LNCaP clone FGC (cell line): ENCODE measurements at places on chromosomes 16 and 17.

- DNase-seq, result no peak
Measured at GRCh38 chr16:1763521-1764511, 7.5 kb downstream of the NME3 start.

DNA sequence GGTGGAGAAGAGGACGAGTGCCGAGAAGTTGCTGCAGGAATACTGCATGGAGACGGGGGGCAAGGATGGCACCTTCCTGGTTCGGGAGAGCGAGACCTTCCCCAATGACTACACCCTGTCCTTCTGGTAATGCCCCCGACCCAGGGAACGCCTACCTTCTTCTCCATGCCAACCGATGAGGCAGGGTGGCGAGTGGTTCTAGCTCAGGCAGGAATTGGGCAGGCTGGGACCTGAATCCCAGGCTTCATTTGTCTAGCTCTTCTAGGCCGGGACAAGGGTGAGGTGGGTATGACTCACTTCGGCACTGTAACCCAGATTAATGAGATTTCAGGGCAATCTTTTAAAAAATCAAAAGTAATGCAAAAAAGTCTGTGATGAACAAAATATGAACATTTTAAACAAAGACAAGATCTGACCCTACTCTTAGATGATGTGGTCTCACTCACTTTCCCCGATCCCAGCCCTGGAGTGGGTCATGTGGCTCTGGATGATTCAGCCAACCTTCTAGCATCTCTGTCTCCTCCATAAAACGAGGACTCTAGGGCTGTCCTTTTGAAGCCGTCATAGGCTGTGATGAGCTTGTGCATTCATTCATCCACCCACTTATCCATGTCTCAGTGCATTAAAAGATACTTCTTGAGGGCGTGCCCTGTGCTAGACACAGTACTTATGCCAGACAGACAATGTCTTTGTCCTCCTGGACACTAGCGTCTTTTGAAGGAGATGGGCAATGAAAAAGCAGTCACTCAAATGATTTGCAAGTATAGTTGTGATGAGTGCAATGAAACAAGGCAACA lies 102.6 kb downstream of the SDR42E1 start:
- DNase-seq, result no peak

- no peak for DNase-seq
Measured at GRCh38 chr16:16059895-16060590, 110.6 kb downstream of the ABCC1 start.

GRCh38 chr17:7079581-7080455 lies at the start of gene CLEC10A:
Gene CLEC10A, minus strand, starts transcription at chr17:7080251. Its CDS starts 1,439 bp downstream, at chr17:7078812.
- DNase-seq, result no peak

GRCh38 chr17:76120658-76121008 lies 17.0 kb upstream of the EXOC7 start:
- no peak for DNase-seq

GRCh38 chr16:58013201-58013956 lies 12.2 kb downstream of the USB1 start:
- no peak for DNase-seq

GRCh38 chr16:85608515-85608885 lies 4.6 kb upstream of the GSE1 start:
- no peak for DNase-seq

GRCh38 chr17:78272181-78272913 lies 40.9 kb downstream of the TMEM235 start:
- DNase-seq, result no peak

DNA sequence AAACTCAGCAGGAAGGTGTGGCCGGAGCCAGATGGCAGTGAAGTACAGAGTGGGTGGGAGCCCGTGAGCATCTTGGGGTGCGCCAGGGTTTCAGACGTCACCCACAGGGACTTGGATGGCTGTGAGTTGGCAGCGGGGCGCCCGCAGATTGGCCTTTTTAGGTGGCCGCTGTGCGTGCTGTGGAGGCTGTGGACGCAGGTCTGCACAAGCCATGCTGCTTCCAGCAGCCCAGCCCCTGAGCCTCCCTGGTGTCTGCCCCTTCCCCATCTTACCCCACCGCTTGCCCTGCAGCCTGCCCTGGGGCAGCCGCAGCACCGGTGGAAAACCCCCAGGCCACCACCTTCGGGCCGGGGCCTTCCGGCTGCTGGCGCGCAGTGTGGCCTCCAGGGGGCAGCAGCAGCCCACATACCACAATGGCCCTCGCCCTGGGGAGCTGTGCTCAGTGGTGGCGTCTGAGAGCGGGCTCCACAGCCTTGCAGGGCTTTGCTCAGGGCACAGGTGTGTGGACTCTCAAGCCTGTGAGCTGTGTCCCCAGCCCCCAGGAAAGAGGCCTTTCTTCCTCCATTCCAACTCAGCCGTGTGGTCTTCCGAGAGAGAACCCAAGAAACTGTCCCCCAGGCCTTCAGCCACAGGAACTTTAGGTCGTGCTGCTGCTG lies 11.8 kb downstream of the ENDOV start:
- peak; percentile 4 for DNase-seq

DNA sequence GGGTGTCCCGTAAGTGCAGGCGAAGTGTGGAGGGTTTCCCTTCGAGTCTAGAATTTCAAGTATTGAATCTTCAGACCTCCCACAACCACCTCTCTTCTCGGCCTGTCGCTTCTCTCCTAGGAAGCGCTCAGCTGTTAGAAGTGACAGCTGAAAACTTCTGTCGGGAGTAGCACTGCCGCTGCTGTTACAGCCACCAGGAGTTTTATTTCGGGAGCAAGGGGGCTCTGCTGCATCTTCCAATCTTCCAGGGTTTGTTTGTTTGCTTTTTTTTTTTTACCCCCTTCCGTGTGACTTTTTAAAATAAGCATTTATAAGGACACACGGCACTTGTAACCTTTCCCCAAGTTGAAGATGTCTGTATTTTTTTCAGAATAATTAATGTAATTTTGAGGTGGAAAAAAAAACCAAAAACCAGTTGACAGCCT lies 767 bp downstream of the RPS6KB1 start:
- DNase-seq, result no peak

GRCh38 chr16:81786321-81786720 lies 7.2 kb downstream of the PLCG2 start:
- DNase-seq, result no peak

GRCh38 chr17:49217651-49218413 lies 7.3 kb downstream of the ABI3 start:
- no peak for DNase-seq

DNA sequence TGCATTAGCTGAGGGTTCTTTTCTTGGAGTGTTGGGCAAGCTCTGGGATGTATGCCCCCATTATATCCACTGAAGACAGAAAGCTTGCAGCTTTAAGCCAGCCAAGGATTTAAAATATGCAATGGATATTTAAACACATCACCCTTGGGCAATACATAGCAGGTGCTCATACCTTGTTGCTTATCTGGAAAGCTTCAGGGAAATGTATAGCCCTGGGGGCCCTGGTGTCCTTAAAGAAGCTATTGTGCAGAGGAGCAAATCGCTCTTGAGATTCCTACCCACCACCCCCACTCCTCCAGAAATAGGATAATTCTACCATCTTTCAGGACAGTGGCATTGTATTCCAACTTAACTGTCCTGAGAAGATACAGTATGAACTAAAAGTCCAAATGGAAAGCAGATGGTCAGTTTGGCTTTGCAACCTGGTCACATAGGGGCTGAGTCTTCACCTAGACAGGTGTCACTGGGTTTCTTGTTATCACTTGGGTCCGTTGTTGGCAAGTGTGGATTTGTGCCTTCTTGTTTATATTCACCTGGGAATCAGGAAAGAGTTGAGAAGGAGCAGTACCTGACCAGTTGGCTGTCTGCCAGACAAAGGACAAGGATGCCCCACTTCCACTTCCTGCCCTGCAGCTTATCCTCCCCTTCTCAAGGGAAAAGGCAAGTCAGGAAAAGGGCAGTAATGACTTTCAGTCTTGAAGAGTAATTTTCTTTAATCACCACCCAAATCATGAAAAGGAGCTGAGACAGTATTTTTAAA lies 3.4 kb downstream of the ANKRD40CL start:
- DNase-seq, result peak; percentile 96

DNA sequence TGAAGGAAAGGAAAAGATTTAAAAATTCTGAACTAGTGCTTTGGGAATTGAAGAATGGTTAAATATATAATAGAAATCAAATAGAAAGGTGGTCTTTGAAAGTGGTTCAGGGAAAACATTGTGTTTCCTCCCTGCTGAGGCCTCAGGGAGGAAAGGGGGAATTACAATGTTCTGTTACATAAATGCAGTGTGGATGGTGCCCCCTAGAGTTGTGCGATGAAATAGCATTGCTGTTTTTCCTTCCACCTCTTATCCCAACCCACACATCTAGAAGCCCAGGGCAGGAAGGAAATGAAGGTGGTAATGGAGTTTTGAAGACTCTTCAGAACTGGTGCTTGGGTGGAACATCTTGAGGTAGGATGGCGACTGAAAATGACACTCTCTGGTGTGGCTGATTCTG lies 6.4 kb upstream of the TOX3 start:
- no peak for DNase-seq

GRCh38 chr16:78271981-78272380 lies 172.5 kb downstream of the WWOX start:
- no peak for DNase-seq

DNA sequence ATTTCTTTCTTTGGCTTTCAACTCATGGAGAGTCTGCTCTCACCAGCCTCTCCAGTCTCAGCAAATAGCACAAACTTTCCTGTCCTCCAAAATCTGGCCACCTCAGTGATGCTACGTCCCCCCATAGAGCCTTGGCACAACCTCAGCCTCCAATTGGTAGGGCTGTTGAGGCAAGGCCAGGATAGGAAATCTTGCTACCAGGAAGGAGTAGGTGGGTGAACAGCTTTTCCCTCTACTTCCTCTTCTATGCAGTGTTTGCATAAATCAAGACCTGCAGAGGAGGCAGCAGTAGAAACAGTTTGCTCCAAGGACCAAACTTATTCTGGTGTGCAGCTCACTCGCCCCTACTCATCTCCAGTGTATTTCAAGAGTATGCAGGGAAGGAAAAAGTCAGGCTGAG lies 701 bp upstream of the DPEP2 start:
- DNase-seq, result no peak

- no peak for DNase-seq
Measured at GRCh38 chr17:54948380-54948779, 20.1 kb downstream of the COX11 start.

- no peak for DNase-seq
Measured at GRCh38 chr17:29179232-29180033, 765 bp downstream of the MYO18A start.

GRCh38 chr16:79191933-79192332 lies 408.6 kb downstream of the MAF start:
- no peak for DNase-seq

DNA sequence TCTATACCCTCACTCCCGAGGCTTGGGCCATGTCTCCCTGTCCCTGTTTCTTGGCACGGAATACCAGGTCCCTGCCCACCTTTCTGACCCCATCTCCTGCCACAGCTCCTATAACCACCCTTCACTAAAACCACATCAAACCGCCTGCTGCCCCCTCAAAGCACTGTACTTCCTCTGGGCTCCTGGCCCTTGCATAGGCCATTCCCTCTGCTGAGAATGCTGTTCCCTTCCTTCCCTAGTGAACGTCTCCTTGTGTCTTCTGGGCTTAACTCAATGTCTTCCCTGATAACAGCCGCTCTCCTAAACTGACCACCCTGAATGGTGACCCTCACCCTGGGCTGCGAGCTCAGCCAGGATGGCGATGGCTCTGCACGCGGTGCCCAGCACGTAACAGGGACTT lies 10.7 kb downstream of the AANAT start:
- no peak for DNase-seq

- no peak for DNase-seq
Measured at GRCh38 chr16:77469634-77470033, 34.8 kb upstream of the ADAMTS18 start.

DNA sequence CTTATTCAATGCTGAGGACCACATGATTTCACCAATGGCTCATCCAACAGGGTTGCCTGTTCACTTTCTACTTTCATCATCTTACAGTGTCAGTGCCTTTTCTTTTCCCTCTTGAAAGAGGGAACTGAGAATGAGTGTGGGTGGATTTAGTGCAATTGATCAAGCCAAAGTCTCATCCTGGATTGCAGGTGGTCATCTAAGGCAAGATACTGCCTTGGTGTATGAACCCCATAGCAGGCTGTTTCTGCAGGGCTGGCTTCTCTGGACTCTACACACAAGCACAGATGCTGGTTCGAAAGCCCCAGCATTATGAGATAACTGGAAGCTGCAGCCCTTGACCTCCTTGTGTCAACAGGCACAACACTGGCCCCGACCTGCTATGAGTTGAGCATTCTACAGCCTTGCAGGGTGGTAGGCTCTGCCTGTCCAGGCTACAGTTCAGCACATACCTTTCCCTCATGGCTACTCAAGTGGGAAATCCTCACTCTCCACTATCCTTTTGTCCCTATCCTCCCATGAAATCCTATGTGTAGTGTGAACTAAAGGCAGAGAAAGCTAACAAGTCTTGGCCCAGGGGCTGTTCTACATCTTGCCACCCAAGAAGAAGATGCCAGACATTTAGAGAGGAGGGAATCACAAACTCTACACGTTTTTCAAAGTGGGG lies 358.7 kb downstream of the SLC39A11 start:
- no peak for DNase-seq

DNA sequence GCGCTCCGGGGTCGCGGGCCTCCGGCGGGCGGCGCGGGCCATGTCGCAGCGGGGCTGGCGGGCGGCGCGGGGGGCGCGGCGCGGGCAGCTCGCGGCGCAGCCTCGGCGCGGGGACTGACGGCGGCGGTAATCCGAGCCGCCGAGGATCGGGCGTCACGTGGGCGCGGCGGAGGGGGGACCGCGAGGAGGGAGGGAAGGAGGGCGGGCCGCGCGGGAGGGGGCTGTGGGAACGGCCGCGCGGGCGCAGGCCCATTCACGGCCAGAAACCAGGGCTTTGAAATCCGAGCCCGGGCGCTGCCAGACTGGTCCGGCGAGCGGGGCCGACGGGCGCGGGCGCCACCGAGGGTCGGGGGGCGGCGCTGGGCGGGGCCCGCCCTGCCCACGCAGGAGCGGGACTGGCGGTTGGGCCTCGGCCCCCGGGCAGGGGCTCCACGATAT lies at the start of gene MTSS2:
TSS of gene MTSS2 (minus strand) at position 116 of the 438 bp plus-strand sequence. CDS start 262 bp downstream, outside the sequence.
- DNase-seq, result peak; percentile 32

- no peak for DNase-seq
Measured at GRCh38 chr17:13425390-13425789, 176.3 kb downstream of the HS3ST3A1 start.

GRCh38 chr17:7553356-7553755 lies 4.5 kb downstream of the TNFSF12 start:
- DNase-seq, result no peak

- DNase-seq, result no peak
Measured at GRCh38 chr17:16407911-16408588, 7.3 kb upstream of the TRPV2 start.

DNA sequence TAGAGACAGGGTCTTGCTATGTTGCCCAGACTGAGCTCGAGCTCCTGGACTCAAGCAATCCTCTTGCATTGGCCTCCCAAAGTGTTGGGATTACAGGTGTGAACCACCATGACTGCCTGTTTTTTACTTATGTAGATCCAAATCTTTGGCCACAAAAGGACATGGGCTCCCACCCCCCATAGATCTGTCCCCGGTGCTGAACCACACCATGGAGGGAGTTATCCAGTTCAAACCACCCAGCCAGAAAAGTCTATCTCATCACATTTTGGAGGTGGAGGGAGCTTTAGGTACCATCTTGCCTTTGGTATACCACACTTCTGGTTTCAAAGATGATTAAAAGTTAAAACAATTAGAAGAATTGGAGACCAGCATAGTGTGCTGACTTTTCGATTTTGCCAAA lies 26.2 kb downstream of the SHISA9 start:
- DNase-seq, result no peak
